ENCODE measurements at places on chromosomes 7 and 10.

DNA sequence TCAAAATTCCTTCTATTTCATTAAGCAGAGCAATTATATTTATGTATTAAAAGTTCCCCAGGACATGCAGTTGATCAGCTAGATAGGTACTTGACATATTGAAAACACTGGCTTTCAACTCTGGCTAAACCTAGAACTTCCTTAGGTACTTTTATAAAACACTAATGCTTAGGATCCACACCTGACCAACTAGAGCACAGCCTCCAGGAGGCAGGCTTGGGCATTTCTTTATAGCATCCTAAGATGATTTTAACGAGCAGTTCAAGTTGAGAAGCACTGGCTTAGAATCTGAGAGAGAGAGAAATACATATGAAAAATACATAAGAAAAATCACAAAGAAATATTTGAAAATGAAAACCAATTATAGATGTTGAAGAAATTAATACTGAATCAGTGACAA, 20.8 kb downstream of the SLC26A5 start:
- no peak for DNase-seq

DNA sequence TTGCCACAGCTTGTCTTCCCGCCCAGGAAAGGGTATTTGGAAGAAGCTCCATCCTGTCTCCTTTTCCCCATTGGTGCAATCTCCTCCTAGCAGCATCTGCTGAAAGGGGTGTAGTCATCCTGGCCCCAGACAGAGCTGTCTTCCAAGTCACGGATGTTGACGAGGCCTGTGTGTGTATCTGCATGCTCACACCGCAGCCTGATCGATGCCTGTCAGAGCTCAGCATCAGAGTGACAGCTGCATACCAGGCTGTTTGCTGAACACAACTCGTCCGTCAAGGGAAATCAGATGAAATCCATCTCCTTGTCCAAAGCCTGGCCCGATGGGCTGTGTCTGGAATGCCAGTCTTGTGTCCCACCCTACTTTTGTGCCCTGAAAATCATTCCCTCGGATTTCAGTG, 21.2 kb upstream of the LRRC4 start:
- no peak for DNase-seq

- no peak for DNase-seq
Measured at GRCh38 chr10:109899356-109900331, 23.7 kb downstream of the XPNPEP1 start.

GRCh38 chr10:12556039-12556438, 206.7 kb downstream of the CAMK1D start:
- no peak for DNase-seq

- no peak for DNase-seq
Measured at GRCh38 chr10:28633750-28634149, 43.6 kb upstream of the BAMBI start.

DNA sequence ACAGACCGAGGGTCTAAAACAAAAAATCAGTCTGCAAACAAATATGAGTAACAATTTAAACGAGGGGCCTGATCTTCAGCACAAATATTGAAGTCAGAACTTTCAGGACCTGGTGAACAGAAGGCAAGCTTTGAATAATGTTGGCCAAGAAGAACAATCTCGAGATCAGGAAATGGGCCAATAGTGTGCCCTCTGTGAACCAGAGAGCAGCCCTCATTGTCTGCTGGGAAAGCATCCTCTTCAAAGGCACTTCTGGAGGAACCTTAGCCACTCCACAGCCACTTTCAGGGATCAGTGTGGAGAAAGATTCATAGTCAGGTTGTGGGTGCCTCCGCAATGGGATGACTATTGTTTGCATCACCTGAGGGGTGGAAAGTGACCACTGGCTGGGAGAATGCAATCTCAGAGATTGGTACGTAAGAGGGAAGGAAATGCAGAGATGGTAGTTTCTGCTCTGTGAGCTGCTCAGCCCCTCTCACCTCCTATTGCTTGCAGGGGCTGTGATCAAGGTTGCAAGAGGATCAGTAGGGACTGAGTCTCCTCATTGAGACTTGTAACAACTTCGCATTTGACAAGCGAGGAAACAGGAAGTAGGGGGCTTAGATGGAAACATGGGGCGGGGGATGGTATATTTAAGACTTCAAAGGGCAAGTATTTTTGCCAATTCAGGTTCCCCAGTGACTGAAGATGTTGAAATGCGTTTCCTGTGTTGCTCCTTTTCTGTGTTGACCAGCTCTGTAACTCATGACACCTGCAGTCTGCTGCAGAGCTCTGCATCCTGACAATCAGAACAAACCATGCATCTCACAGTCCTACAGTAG, 28.4 kb upstream of the IFRD1 start:
- no peak for DNase-seq

- no peak for DNase-seq
Measured at GRCh38 chr10:33186150-33186549, 148.3 kb downstream of the NRP1 start.

GRCh38 chr10:4121502-4122380, 336.7 kb upstream of the KLF6 start:
- no peak for DNase-seq
